Stimulated activated CD8-positive, alpha-beta memory T cell treated with anti-CD3 and anti-CD28 coated beads, Interleukin-15, amount 100 ng/mL, for 48 hours (primary cell): ENCODE measurements at places on chromosomes 16 and 17.

DNA sequence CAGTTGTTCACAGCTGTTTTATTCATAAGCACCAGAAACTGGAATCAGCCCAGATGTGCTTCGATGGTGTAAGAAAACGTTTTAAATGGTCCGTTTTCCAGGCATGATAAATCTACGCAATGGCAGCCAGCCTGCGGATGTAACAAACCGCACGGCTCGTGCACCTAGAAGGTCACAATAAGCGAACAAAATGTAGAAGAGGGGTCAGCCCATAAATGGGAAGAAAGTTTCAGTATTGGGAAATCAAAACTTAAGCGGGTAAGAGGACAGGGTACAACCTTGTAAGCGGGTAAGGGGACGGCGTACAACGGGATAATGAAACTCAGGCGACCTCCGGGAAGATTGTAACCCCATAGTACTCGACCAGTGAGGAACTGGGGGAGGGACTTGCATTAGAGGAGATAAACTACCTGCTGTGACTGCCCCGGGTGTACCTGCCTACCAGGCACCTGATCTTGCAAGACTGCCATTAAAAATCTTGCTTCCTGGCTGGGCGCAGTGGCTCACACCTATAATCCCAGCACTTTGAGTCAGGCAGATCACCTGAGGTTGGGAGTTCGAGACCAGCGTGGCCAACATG, 66.6 kb downstream of the ANKRD11 start:
- DNase-seq, result no peak

GRCh38 chr17:8442310-8442709, 6.6 kb downstream of the NDEL1 start:
- DNase-seq, result no peak

GRCh38 chr16:8848939-8849391, 19.8 kb downstream of the CARHSP1 start:
- DNase-seq, result no peak

- no peak for DNase-seq
Measured at GRCh38 chr17:43854498-43854897, 7.5 kb downstream of the CD300LG start.

DNA sequence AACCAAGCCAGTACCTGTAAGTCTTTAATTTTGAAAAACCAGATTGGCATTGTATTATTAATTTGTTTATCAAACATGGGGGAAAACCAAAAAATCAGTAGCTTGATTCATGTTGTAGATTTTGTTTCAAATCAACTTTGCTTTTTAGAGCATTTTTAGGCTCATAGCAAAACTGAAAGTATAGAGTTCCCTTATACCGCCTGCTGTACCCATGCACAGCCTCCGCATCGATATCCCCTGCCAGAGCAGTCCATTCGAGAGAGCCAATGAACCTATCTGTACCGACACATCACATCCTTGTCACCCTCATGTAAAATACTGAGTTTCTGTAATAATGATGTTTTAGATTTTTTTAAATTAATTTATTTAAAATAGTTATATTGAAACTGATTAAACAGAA, 16.2 kb upstream of the MRC2 start:
- no peak for DNase-seq

- DNase-seq, result no peak
Measured at GRCh38 chr16:15873737-15874136, 14.7 kb downstream of the CEP20 start.

GRCh38 chr17:43772877-43773648, 5.7 kb downstream of the DUSP3 start:
- no peak for DNase-seq

- DNase-seq, result no peak
Measured at GRCh38 chr16:16163571-16163970, 59.7 kb downstream of the ABCC6 start.
